ENCODE measurements at places on chromosomes 11 and 22. TPM values are rescaled to one million over a fixed set of nuclear protein-coding genes. Genes with fewer than 3 reads are reported as not detected.
A peak's percentile ranks its signal among the peaks of the same experiment; 100 is the strongest.

Gene MUC6
- 0.34 TPM for polyA plus RNA-seq

DNA sequence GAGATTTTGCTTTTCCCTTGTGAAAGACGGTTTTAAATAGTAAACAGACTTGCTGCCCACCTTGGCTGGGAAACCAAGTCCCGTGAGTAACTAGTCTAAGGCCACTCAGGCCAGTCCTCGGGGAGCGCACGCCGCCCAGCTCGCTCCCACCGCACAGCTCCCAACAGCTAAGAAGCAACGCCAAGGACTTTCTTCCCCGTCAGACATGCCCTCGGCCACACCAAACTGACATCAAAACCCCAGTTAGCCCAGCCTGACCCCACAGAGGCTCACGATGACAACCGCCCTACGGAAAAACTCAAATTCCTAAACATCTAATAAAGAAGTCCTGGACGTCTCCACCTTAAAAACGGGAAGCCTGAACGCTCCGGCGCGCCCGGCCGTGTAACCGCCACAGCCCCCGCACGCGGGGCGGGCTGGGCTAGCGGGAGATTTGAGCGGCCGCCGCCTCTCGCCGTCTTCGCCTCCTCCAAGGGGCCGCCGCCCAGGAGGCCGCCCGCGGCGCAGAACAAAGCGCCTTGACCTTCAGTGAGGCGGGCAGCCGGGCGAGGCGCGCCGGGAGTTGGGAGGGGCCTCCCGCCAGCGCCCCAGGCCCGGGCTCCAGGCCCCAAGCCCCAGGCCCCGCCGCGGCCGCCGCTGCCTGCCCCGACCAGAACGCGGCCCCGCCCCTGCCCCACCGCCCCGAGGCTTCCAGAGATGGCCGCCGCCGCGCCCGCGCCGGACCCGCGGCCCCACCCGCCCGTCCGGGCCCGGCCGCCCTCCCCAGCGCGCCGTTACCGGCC lies 486 bp downstream of the NAP1L4 start:
- DNase-seq = peak; percentile 38

Gene BBOX1
- not detected for polyA plus RNA-seq

GRCh38 chr11:131691181-131692041 lies 321.0 kb downstream of the NTM start:
- DNase-seq = no peak

- DNase-seq = no peak
Observed at GRCh38 chr22:36808721-36809344, 8.0 kb downstream of the PVALB start.

Gene APOL5
- 1.8 TPM for polyA plus RNA-seq

DNA sequence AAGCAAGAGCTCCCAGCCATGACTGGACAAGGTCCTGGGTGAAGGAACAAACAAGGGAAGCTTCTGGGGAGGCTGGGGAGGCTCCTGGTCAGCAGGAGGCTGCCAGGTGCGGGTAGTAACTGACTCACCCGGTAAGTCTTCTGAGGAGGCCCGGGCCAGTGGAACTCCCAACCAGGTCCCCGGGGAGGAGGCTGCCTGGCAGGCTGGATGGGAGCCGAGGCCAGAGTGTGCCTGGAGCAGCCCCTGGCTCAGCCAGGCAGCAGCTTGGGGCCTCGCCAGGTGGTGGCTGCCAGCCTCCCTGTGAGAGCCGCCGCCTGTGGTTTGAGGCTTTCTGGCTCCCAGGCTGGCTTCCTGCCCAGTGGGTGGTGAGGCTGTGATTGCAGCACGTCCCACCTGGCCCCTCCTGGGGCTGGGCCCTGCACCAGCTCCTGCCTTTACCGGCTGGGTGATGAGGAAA lies 46.2 kb downstream of the IGF2 start:
- DNase-seq = no peak

Gene VWCE
- 5.3 TPM for polyA plus RNA-seq

GRCh38 chr11:130787092-130787616 lies 129.1 kb downstream of the SNX19 start:
- peak; percentile 70 for DNase-seq

Gene SHANK3
- 10.9 TPM for polyA plus RNA-seq

GRCh38 chr11:112392904-112393303 lies 132.2 kb upstream of the PLET1 start:
- DNase-seq = no peak

GRCh38 chr11:100734743-100735527 lies 47.8 kb downstream of the ARHGAP42 start:
- DNase-seq = no peak

DNA sequence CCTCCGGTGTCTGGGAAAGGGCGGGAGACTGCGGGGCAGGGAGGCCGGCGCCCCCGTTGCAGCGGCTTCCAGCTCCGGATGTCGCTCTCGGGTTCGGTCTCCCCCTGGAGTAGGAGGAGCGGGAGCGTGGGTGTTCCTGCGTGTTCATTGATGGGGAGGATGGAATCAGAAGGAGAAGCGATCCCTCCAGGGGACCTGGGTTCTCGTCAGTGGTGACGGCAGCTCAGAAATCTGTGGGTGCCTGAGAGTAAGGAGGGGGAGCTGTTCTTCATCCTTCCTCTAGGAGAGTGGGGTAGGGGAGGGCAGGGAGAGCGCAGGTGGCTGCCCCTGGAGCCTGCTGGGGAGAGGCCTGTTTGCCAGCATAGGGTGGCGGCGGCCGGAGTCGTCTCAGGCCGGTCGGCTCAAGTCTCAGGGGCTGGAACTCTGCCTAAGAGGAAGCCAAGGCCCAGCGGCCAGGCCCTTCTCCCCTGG lies 1.1 kb downstream of the UBASH3B start:
- DNase-seq = peak; percentile 56

Gene SCGB1D2
- polyA plus RNA-seq = not detected

Gene OR4C13
- not detected for polyA plus RNA-seq

DNA sequence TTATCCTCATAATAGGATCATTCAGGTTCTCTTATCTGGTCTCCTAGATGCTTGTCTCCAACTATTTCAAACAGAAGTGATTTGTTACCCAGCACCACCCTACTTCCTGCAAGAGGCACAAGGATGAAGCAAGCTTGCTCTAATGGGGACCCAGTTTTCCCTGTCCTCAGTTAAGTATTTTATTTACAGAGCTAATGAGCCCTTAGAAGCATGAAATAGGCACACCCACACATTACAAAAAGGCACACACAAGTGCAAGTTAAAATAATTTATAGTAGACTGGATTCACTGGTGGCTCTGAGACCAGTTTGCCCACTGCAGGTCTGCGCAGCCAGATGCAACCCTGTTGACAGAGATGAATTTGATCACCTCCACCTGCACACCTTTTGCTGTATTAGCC lies 167.5 kb downstream of the KIRREL3 start:
- DNase-seq = no peak

Gene ARVCF
- 40.2 TPM for polyA plus RNA-seq

- DNase-seq = peak; percentile 26
Observed at GRCh38 chr11:101848262-101848661, 66.5 kb upstream of the CEP126 start.

DNA sequence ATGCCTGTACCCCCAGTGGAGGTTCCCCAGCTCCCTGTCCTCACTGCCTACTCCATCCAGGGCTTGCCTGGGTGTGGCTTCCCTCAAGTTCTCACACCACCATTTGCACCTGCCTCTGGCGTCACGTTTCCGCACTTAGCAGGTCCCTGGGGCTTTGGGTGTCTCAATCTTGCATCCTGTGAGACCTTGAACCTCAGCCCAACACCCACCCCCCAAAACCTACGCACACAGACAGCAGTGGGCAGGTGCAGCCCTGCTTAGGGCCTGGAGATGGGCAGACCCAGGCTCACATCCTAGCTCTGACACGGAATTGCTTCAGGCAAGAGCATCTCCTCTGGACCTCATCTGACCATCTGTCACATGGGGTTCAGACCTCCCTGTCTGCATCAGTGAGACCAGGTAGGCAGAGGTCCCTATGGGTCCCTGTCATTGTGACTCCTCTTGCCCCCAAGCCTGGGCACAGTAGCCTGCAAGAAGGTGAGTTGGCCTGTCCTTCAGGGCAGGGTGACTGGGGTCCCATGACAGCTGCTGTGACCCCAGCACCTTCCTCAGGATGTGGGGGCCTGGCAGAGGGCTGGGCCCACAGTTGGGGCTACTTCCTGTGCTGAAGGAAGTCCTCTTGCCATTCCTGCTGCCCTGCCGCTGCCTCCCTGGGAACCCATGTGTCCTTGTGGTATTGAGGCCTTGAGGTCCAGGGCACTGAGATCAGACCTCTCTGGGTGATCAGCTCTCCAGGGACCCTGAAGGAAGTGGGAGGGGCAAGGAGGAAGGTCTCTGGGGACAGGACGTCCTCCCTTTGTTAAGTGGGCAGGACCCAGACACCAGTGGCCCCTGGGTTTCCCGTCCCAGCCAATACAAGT lies 2.0 kb downstream of the SIPA1 start:
- DNase-seq = no peak

GRCh38 chr11:75337195-75337654 lies 14.2 kb downstream of the ARRB1 start:
- DNase-seq = no peak

Gene P2RX3
- polyA plus RNA-seq = 3.3 TPM

DNA sequence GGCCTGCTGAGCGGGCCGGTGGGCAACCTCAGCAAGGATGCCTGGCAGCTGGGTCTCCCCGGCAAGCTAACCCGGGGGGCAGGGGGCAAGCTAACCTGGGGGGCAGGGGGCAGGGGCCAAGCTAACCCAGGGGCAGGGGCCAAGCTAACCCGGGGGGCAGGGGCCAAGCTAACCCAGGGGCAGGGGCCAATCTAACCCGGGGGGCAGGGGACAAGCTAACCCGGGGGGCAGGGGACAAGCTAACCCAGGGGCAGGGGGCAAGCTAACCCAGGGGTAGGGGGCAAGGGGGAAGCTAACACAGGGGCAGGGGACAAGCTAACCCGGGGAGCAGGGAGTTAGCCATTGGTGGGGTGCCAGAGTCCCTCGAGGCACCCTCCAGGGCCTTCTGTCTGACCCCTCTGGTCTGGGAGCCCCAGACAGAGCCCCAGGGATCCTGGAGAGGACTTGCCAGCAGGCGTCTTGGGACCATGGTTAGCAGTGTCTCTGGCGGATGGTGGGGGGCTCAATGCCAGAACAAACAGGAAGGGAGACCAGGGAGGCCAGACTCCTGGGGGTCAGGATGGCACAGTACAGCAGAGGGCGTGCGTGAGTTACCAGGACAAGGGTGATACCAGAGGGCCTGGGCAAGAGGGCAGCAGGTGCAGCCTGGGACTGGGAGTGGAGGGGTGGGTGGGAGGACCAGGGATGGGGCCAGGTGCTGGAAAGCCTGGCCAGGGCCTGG lies 16.1 kb downstream of the IGF2 start:
- DNase-seq = no peak

GRCh38 chr11:123363556-123363955 lies 66.5 kb upstream of the GRAMD1B start:
- no peak for DNase-seq

Gene THAP7
- polyA plus RNA-seq = 15.3 TPM

GRCh38 chr11:125105926-125106325 lies 5.5 kb downstream of the TMEM218 start:
- DNase-seq = no peak

DNA sequence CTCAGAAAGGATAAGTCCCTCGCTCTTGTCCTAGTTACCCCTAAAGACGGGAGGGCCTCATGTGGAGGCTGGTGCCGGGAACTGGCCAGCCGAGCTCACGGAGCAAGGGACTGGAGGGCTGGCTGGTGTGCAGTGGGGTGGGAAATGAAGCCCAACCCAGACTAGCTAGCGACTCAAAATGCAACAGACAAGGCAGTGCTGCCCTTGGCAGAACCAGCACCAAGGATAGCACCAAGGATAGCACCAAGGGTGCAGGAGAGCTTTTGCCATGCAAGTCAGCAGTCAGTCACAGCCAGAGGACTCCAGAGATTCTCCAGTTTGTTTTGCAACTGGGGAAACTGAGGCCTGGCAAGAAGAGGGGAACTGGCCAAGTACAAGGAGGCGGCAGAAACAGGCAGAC lies 6.5 kb upstream of the BATF2 start:
- no peak for DNase-seq

DNA sequence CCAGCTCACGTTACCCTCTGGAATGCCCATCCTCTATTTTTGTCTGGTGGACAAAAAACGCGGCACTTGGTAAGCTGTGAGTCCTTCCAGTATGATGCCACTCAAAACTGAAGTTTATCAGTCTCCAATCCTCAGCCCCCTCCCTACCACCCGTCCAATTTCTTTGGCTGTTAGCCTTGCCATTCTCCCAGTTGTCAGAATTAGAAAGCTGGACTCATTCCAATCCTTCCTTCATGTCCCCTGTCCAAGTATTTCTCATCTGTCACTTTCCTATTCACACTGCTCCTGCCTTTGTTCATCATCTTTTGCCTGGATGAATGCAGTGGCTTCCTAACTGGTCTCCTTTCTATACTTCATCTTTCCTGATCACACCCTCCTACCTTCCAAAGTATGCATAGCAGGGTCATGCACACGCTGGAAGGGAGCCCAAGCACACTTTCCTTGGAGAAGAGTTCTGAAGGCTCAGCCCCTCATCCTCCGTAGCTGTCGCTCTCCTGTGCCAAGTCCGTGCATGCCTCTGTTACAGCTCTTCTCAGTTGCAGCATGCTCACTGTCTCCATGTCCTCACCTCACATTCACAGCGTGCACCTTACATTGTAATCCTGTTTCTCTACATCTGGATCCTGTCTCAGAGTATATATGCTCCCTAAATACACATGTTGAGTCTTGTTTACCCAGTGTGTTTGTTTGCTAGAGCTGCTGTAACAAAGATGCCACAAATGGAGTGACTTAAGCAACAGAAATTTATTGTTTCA lies 19.4 kb downstream of the APLP2 start:
- no peak for DNase-seq

- no peak for DNase-seq
Observed at GRCh38 chr11:108135845-108136544, 14.6 kb downstream of the ACAT1 start.

- DNase-seq = no peak
Observed at GRCh38 chr11:9004183-9004926, 554 bp upstream of the NRIP3 start.

Gene TUB
- polyA plus RNA-seq = 10.4 TPM

DNA sequence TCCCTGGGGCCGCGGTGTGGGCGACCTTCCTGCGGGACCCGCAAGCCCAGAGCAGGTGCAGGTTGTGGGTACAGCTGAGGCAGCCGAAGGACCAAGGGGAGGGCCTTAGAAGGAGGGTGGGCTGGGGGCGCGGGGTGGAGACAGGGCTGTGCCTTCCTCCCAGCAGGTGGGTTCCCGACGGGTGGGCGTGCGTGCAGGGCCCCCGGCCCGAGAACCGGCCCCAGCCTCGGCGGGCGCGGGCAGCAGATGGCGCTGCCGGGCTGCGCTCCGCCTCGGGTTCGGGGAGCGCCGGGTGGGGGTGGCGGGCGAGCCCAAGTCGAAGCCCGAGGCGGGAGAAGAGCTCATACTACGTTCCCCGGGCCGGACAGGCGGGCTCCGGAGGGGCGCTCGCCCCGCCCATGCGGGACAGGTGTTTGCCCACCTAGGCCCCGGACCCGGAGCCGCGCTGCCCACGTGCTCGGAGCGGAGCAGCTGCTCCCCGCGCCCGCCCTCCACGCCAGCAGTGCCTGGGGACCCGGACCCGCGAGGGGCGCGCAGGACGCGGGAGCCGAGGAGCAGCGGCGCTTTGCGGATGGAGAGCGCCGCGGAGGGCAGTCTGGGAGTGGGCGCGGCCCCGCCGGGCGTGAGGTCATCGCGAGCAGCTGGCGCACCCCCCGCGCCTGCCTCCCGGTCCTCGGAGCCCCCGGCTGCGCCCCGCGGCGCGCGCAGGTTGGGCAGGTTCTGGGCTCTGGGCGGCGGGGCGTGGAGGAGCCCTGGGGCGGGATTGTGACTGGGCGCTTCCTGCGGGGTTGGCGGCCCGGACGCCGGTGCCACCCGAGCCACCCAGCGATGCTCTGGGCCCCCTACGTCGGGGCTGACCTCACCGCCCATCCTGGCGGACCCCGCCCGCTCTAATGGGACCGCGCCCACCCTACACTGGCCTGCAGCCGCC lies 25.3 kb downstream of the DUSP8 start:
- no peak for DNase-seq

All from muscle of arm (tissue), 14 donors.